ENCODE measurements at places on chromosomes 6 and 20.

- no peak for DNase-seq
Measured at GRCh38 chr6:16397623-16398022, 159.2 kb downstream of the GMPR start.

DNA sequence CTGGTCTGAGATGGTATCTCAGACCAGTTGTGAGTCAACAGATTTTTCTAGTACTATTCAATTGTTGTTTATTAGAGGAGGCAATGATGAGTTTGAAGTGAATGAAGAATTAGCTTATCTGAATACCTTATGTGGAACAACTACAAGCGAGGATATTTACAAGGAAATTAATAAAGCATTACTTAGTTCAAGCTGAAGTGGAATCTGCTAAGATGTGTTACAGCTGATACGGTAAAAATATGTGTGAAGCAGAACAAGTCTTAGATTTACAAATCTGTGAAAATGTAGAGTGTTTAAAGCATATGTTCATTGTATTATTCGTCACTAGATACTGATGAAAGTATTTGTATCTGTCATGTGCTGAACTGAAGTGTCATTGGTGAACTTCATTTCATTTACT, 272.4 kb downstream of the CDKAL1 start:
- DNase-seq: no peak

DNA sequence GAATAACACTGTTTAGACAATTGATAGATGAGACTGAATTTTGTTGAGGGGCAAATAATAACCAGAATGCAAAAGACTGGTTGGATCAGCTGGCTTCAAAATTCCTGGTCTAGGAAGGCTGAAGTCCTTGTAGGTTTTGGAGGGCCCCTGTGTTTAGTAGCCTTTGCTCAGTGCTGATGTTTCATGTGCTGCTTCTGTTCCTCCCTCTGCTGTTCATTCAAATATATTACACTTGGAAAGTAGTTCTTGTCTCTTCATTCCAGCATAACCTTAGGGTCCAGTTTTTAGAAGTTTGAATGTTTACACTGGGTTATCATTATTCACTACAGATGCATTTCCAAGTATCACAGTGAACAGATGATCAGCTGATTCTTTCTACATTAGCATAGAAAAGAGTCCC, 72.5 kb downstream of the FLRT3 start:
- DNase-seq: no peak

DNA sequence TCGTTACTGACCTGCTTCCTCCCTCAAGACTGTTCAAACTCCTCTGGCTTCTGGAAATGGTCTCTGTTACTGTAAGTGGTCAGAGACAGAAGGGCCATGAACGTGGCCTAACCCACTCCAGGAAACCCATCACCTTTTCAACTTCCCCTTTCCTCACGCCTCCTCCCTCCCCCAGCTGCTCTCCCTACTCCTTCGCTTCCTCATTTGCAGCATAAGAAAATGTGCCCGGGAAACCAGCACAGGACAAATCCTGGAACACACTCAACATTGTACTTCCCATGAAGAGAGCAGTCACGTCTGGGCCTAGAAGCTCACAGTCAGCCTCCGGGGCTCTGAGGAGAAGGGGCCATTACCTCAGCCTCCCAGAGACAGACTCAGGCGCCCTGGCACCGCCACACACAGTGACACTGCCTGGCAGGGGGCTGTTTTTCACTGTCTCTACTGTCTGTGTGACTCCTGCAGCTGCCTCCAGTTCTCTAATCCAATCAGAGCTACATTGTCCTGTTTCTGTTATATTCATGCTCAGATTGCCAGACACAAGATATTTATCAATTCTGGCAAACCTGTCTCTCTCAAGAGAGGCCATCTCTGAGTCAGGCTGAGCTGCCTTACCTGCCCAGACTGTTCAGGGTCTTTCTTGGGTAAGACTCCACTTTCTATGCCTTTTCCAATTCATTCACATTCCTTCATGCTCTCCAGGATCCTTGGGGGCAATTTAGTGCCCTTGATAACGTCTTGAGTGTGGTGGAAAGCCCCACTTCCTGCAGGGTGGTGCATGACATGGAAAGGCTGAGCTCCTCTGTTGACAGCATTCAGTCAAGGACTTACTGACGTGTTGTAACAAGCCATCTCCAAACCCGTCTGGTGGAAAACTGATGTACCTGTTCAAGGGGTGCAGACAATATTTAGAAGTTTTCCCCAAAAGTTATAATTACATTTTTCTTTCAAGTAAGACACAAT, 242.2 kb downstream of the HIVEP2 start:
- no peak for DNase-seq

GRCh38 chr6:80005406-80005805, 957 bp downstream of the TTK start:
- no peak for DNase-seq

DNA sequence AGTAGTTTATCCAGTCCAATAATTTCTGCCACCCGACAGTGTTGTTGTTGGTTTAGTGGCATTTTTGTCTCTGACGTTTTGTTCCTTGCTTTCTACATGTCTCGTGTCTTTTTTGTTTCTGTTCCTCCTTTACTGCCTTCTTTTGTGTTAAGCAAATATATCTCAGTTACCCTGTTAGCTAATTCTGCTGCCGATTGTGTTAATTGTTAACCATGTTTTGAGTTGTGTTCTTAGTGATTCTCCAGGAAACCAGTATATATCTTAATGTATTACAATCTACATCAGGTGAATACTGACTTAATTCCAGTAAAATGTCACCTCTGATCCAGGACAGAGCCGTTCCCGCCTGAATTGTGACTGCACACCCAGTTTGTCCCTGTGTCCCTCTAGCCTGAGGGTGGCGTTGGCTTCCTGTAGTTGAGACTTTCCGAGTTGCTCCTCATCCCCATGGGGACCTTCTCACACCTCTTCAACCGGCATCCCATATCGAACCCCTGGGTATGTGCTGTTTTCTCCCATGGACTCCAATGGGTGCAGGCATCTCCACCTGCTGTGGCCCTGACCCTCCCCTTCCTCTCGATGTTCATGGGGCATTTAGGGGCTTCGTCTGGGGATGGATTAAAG, 35.8 kb upstream of the BHLHE23 start:
- no peak for DNase-seq

DNA sequence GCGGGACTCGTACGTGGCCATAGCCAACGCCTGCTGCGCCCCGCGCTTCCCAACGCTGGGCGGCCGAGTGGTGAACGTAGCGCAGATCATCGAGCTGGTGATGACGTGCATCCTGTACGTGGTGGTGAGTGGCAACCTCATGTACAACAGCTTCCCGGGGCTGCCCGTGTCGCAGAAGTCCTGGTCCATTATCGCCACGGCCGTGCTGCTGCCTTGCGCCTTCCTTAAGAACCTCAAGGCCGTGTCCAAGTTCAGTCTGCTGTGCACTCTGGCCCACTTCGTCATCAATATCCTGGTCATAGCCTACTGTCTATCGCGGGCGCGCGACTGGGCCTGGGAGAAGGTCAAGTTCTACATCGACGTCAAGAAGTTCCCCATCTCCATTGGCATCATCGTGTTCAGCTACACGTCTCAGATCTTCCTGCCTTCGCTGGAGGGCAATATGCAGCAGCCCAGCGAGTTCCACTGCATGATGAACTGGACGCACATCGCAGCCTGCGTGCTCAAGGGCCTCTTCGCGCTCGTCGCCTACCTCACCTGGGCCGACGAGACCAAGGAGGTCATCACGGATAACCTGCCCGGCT, 3.4 kb downstream of the SLC32A1 start:
- DNase-seq: no peak

All from stimulated activated naive CD4-positive, alpha-beta T cell treated with Interleukin-2 at 50 U/mL for 16 hours (primary cell).